NCI-H2029 treated with DMSO at 0.1 percent for 48 hours (cell line): ENCODE measurements at places on chromosomes 7 and 10.

DNA sequence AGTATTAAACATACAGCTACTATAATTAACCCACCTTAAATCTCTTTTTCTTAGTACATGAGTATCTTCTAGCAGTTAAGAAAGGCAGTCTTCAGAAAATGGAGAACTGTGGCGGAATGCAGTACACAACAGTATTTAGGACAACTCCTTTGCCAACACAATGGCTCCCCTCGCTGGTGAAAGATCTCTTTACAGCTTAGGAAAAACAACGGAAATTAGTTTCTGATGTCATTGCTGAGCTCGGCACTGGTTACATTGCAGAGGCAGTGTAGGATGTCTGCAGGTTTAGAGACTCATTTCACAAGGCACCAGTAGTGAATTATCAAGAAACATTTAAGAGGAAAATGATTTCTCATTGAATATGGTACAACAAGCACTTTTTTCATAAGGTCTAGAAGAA, 43.4 kb downstream of the GLRX3 start:
- no peak for DNase-seq

- no peak for DNase-seq
These were observed 43.6 kb downstream of the NSUN6 start for GRCh38 chr10:18607503-18608378.

- no peak for DNase-seq
These were observed 178.5 kb downstream of the NRP1 start for GRCh38 chr10:33155720-33156638.

- no peak for DNase-seq
These were observed 239.1 kb upstream of the AUTS2 start for GRCh38 chr7:69359003-69359700.

DNA sequence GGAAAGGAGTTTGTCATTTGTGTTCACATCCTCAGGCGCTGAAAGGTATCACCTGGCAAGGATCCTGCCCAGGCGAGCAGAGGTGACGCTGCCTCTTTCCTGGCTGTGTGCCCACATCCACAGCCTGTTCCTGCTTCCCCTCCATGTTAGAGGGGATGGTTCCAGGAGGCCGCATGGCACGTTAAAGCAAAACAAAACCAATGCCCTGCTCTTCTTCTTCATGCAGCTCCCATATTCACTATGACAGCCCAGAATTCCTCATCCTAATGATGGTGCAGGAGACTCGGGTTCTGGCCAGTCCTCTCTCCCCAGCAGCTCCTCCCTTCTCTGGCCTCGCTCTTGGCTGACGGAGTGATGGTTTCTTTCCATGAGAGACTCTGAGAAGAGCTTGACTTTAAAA, 678.5 kb upstream of the ANKRD30A start:
- DNase-seq: no peak

DNA sequence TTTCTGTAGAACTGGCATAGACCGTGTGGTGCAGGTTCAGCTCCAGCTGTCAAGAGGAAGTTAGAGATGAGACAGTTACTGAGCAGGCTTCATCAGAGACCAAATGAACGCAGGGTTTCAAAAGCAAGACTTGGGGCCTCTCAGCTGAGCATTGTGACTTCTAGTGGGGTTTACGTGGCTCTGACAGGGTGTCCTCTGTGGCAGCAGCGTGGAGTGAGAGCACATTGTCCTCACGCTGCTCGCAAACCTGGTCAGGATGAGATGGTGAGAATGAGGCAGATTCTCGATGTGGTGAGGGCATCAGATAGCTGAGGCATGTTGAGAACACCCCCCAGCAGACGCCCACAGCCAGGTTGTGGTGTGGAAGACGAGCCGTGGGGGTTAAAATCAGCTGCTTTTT, 126.0 kb downstream of the DNAJB6 start:
- DNase-seq: no peak

- DNase-seq: peak; percentile 64
These were observed 181.3 kb downstream of the TAX1BP1 start for GRCh38 chr7:27921081-27921836.

DNA sequence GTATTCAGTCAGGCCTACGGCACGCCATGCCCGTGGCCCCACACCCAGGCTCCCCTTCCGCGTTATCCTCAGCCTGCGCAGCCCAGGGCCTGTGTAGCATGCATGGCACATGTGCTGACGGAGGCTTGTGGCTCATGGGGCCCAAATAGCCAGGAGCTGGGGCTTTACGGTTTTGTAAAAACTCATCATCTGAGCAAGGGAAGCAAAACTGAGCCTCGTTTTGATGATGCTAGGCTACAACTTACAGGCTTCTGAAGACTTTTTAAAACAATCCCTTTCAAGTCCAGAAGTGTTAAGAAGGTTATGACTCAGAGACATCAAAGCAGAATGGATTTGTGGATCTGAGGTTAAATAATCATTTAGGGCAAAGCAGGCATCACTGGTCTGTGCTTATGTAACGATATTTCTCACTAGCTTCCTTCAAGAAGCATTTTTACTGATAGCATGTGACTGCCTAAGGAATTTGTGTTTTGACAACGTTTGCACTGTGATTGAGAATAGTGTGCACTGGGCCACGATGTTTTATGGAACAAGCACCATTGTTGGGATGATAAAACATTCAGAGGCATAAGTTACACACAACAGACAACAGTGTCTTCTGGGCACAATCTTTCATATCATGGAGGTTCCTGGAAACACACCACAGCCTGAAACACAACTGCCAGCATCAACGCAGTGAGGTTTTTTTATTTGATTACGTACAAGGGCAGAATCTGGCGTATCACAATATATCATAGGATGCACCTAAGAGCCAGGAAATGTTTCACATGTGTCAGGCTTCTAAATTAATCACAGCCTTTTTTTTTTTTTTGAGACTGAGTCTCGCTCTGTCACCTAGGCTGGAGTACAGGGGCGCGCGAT, 274.3 kb downstream of the CCDC3 start:
- no peak for DNase-seq

DNA sequence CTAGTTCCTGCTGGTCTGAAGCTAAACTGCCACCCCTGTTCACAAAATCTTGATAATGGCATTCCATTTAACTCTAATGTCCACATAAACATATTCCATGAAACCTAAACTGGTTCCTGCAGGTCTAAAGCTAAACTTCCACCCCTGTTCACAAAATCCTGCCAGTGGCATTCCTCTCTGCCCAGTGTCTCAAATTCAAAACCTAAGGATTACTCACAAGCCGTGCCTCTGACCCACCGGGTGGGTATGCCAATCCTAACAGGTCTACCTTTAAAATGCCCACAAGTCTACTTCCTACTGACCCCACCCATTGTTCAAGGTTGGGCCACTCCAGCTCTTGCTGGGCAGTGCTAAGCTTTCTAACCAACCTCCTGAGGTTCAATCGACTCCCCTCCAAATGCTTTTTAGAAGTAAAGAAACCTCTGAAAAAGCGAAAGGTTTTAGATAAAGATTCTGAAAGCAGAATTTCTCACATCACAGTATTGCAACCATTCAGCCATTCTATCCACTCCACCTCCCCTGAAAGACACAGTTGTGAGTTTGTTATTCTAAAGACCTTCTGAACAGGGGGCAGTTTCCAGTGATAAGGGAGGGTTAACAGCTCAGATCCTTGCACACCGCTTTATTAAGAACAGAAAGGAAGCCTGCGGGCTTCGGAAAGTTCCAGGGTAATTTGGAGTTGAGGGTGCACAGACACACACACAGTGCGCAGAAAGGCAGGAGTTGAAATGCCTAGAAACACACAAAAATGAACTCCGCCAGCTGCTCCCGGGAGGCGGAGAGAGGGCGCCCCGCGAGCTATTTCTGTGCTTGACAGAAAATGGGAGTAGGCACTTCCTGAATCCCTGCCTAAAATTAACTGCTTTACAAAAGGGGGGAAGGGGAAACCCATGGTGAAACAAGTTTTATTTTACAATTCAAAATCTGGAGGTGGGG, 87.7 kb downstream of the TNS3 start:
- no peak for DNase-seq

- no peak for DNase-seq
These were observed 219.1 kb upstream of the MKI67 start for GRCh38 chr10:128345353-128345752.

DNA sequence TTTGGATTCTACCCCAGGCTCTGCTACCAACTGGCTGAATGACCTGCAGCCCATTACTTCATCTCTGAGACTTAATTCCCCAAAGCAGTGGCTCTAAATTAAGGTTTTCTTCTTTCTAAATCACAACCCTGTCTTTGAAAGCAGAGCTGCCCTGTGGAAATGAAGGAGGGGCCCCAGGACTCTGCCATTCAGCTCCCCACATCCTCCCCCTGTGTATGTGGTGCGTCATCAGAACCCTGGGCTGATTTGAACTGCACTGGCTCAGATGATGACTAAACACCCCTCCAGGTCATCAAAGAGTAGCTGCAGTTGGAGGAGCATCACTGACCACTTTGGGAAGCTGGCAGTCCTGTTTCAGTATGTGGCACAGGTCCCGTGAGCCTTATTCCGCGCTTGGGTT, 46.6 kb downstream of the BPGM start:
- no peak for DNase-seq

DNA sequence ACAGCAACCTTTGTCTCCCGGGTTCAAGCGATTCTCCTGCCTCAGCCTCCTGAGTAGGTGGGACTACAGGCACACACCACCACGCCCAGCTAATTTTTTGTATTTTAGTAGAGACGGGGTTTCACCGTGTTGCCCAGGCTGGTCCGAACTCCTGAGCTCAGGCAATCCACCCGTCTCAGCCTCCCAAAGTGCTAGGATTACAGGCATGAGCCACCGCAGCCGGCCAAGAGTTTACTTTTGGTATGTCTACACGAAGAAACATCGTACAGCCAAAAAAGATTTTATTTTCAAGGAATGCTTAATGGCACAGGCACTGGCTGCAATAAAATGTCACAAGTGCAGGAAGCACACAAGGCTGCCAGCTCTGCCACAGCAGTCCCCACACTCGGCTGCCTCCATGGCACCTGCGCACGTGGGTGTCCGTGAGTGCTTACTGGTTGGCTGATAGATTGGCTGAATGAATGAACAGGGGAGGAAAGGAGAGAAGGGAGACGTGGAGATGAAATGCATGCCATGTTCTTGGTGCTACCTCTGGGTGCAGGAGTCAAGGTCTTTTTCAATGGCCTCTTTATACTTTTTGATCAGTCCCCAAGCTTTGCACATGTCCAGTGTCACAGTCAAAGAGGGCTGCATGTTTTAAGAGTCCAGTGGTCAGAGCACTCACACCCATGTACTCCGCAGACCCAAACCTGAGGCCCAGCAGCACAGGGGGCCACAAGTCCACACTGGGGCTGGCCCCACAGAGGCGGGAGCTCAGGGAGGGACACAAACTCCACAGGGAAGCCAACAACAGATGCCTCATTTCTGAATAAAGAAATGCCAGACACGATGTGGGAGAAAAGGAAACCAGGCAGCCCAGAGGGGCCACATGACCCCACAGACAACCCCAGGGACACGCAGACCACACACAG, 198.2 kb downstream of the MAD1L1 start:
- no peak for DNase-seq

DNA sequence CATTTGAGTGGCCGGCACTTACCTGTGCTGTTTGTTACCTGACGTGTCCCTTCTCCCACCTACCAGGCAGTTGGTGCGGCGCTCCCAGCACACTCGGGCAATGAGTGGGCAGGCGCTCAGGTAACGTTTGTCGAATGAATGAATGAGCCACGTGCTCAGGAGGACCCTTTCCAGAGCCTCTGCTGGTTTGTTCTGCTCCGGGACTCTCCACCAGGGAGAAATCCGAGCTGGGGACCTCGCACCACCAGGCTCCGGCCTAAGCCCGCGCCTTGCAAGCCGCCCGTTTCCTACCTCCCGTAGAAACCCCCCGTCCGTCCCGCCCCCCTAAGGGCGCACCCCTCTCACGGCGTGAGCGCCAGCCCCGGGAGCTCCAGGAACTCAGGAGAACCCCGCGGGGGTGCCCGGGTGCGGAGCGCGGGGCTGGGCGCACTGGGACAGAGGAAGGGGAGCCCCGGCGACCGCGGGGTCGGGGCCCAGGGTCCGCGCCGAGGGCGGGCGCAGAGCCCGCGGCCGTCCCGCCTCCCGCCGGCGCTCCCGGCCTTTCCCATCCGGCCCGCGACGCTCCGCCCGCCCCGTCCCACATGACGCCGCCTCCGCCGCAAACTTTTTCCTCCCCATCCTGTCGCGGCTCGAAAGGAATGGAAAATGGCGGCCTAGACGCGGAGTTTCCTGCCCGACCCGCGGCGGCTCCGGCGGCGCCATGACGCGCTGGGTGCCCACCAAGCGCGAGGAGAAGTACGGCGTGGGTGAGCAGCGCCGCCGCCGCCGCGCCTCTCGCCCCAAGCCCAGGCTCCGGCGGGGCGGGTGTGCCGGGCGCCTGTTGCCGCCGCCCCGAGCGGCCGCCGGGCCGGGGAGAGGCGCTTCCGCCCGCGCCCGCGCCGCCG, at the start of gene DOCK1:
Gene DOCK1 (plus strand): TSS at position 611 of the 884 bp plus-strand sequence. CDS start 90 bp downstream, at position 701.
- DNase-seq: no peak
